ENCODE measurements at places on chromosomes 12 and 14.

DNA sequence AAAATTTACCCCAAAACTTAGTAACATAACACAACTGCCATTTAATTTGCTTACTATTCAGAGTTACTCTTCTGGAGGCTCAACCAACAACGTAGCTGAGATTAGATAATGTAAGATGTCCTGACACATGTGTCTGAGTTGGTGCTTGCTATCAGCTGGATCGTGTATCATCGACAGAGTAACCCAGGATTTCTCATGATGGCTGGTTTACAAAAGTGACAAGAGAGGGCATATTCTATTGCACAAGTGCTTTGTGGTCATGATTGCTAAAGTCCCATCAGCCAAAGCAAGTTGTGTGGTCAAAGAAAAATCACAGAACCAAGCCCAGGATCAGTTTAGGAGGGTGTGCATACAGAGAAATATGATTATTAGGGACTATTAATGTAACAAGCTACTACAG lies 73.4 kb downstream of the CAPZA3 start:
- DNase-seq = no peak

DNA sequence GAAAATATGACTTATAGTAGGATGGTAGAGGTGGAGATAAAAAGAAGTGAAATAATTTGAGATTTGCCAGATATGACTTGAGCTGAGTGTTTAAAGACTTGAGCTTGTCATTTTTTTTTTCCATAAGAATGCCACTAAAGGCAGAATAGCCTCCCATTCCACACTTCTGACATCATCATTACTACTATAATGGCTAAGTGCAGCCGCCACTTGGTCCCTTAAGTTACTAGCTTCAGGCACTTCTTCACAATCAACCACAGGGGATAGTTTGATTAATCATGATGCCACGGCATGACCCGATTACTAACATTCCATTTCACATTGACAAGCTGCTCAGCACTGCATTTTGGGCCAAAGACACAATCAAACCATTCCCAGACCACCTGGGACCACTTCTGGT lies 127.9 kb downstream of the EFCAB11 start:
- no peak for DNase-seq

DNA sequence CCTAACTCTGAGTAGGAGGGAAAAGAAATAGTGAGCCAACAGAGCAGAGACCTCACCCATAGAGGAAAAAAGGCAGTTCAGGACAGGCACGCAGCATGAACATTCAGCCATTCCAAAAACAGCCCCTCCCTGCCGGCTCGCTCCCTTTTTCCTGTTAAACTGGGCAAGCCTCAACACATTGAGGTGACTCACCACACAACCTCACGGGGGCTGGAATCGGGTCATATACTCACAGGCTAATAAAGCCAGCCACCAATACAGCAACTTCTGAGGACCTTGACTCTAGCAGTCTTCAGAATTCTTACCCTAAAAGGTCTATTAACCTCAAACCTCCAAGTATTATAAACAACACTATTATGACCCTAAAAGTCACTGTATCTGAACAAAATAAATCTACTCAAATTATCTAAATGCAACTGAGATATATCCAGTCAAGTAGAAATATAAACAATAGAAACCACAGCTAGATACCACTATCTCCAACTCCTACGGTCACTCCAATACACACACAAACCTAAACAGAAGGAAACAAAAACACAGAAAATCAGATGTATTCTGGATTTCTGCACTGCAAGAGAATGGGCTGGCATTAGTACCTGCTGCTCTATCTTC lies 6.3 kb downstream of the YBX3 start:
- DNase-seq = peak; percentile 92

DNA sequence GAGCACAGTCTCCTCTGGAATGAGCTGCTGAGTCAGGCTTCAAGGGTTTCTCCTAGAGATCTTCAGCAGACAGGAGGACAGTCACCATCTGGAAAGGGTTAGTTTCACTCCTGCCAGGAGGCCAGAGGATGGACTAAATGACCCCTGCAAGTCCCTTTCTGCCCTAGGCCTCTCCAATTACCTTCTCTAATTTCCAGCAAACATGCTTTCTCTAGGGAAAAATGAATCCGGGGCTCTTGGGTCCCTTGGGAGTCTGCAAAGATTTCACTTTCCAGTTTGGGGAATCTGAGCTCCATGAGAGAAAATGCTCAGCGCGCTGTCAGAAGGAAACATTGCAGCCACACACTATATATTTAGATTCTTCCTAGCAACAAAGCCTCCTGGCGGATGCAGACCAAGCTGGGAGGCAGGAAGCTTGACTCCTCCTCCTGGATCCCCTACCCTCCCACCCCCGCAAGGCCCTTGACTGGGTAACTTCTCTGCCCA lies 184.4 kb upstream of the CCND2 start:
- no peak for DNase-seq

- no peak for DNase-seq
Measured at GRCh38 chr12:131082290-131083194, 128.8 kb downstream of the ADGRD1 start.

DNA sequence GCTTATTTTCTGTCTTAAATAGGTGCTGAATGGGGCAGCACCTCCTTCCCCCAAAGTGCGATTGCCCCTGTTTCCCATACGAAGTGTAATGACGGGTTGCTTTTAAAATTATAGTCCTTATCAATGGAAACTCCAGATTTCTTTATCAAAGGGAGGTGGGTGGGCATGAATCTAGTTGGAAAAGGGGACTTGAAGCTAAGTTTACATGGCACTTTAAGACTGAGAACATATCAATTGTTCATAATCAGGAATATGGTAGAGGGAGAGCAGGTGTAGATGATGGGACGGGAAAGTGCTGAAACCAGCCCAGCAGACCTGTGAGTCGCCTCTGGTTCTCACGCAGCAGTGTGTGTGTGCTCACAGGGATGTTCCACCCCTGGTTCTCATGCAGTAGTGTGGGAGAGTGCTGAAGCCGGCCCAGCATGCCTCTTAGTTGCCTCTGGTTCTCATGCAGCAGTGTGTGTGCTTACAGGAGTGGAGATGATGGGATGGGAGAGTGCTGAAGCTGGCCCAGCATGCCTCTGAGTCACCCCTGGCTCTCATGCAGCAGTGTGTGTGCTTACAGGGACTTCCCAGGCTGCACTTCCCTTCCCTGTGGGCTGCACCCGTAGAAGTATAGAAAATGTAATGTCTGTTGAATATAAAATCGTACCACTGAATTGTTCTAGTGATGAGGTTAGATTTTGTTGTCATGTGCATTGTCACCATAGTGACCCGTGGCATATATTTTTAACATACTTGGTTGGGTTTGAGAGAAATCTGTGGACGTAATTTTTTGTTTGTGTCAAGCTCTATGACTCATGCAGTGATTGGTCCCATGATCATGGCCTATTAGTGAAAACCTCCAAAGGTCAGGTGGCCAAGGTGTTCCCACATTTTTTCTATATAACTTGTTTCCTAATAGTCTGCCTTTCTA lies 51.6 kb downstream of the GPATCH2L start:
- DNase-seq = peak; percentile 32

DNA sequence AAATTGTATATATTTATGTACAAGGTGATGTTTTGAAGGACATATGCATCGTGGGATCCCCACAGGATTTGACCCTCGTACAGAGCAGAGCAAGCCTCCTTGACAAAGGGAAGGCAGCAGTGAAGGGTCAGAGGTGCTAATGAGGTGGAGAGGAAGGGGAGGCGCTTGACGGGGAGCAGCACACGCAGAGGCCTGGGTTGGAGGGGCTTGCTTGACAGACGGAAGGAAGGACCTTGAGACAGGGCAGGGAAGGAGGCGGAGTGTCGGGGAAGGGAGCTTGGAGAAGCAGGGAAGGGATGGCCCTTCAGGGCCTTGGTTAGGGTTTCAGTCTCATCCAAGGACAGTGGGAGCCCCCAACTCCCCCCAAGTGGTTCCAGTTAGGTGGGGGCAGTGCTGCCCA lies 52.6 kb downstream of the ZNF664 start:
- no peak for DNase-seq

Data from urothelium cell line (cell line).